ENCODE measurements at places on chromosomes 1 and 21. TPM values are rescaled to one million over a fixed set of nuclear protein-coding genes. Genes with fewer than 3 reads are reported as not detected.

NPPB gene
- 119 TPM for total RNA-seq

RIMS3 gene
- 0.74 TPM for total RNA-seq

CRYAA gene
- total RNA-seq: not detected

STIL gene
- total RNA-seq: 0.58 TPM

PLA2G5 gene
- 51.4 TPM for total RNA-seq

LINGO4 gene
- total RNA-seq: 0.77 TPM

CATSPERE gene
- total RNA-seq: 0.58 TPM

UBE2U gene
- total RNA-seq: 0.85 TPM

TP73 gene
- total RNA-seq: 0.05 TPM

IPO13 gene
- 57.4 TPM for total RNA-seq

MAP1LC3C gene
- 0.19 TPM for total RNA-seq

GPR25 gene
- total RNA-seq: not detected

IGSF9 gene
- 0.25 TPM for total RNA-seq

MFAP2 gene
- total RNA-seq: 3.0 TPM

PEAR1 gene
- 7.1 TPM for total RNA-seq

SFN gene
- total RNA-seq: 0.16 TPM

COL8A2 gene
- 1.2 TPM for total RNA-seq

CRNN gene
- not detected for total RNA-seq

ATAD3C gene
- total RNA-seq: 2.8 TPM

LAPTM5 gene
- 18.8 TPM for total RNA-seq
